ENCODE measurements at places on chromosomes 2 and 18.
A peak's percentile ranks its signal among the peaks of the same experiment; 100 is the strongest.

DNA sequence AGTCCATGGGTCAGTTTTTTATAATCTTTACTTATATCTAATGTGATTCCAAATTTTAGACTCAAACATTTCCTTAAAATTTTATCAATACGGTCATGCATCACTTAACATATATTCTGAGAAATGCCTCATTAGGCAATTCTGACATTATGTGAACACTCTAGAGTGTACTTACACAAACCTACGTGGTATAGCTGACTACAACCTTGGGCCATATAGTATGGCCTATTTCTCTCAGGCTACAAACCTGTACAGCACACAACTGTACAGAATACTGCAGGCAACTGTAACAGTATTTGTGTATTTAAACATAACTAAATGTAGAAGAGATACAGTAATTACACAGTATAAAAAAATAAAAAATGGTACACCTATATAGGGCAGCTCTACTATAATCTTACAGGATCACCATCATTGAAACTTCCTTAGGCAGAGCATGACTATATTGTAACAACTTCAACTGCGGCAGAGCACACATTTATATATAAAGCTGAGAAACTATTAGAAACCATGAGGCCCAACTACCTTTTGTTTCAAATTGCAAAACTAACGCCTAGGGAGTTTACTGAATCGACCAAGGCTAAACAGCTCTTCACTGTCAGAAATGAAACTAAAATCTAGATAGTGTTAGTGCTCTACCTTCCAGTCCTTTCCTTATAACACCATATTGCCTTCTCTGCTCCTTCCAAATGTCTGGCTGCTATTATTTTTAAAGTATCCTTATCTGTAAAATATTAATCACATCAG, 6.9 kb downstream of the YES1 start:
- DNase-seq, result no peak

- no peak for DNase-seq
These were observed 978.4 kb upstream of the KLHL29 start for GRCh38 chr2:22406625-22407024.

DNA sequence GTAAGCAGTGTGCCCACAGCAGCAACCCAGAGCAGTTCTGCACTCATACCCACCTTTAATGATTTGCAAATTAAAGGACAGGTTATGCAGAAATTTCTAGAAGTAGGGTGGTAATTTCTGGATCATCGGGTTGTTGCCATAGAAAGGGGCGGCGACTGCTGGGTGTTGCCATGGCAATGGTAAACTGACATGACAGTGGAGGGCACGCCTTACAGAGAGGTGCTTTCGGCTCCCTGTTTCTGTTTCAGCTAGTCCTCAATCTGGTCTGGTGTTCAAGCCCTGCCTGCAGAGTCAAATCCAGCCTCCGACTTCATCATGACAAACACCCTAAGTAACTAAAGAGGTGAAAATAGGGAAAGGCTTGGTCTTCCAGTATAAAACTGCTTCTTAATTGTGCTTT, 667.7 kb downstream of the SOCS6 start:
- no peak for DNase-seq

- DNase-seq, result no peak
These were observed 310.6 kb upstream of the PIK3C3 start for GRCh38 chr18:41644466-41644865.

DNA sequence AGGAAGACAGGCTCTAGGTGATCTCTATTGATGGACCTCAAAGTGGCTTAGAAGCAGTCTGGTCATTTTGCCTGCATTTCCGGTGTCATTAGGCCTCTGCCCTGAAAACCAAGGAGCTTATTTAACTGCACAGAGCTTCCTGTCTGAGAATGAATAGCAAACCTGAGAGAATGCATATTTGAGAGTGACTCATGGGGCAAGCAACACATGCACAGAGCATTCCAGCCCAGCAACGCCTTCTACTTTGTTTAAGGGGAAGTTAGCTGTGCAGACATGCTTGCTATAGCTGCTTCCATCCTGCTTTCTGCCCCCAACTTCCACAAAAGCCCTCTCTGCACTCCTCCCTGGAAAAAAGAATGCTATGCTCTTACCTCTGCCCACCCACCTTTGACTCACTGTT, 232.8 kb downstream of the GRB14 start:
- peak; percentile 28 for DNase-seq
